Thymus (tissue), 14 donors: ENCODE measurements at places on chromosomes 1 and 21.

DNA sequence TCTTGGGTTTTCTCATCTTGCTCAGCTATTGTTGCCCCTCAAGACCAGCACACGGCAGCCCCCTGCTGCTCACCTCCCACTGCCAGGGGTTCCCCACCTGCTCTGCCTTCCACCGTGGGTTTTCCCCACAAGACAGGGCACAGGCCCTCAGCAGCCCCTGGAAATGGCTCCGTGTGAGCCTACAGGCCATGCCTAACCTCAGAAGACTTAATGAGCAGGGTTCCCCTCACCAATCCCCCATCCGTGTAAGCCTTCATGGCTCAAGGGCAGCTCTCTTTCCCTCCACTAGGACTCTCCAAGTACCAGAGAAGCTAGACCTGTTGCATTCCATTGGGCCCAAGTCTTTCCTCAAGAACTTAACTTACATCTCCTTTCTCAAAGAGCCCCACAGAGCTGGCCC, 18.4 kb upstream of the RCAN3 start:
- no peak for DNase-seq

DNA sequence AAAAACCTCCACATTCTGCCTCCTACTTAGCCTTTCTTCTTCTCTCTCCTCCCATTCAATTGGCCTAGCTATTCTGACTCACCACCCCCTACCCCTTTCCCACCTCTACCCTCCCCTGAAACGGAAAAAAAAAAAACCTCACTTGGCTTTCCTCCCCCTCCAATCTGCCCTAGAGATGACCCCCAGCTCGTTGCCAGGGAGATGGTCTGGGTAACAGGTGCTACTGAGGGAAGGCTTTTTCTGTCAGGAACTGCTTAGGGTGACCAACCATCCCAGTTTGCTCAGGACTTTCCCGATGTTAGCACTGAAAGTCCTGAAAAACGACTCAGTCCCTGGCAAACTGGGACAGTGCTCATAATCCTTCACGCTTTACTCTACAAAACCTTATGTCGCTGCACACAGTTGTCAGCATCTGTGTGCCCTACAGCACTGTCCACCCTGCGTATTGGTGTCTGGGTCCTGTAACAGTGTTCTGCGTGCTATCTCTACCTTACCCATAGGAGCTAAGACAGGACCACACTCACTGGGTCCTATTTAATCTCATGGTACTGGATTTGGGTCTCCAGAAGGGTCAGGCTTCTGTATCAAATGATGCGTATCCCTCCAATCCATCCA, 7.7 kb upstream of the CADM3 start:
- no peak for DNase-seq

- no peak for DNase-seq
Measured at GRCh38 chr1:2258122-2258681, 30.1 kb downstream of the SKI start.

- no peak for DNase-seq
Measured at GRCh38 chr1:63794939-63795378, 21.1 kb downstream of the ROR1 start.

- DNase-seq, result no peak
Measured at GRCh38 chr1:245754463-245754961, 599.7 kb downstream of the KIF26B start.
